ENCODE measurements at places on chromosomes 2 and 18.

- DNase-seq, result no peak
These were observed 23.6 kb downstream of the FZD5 start for GRCh38 chr2:207746131-207746530.

DNA sequence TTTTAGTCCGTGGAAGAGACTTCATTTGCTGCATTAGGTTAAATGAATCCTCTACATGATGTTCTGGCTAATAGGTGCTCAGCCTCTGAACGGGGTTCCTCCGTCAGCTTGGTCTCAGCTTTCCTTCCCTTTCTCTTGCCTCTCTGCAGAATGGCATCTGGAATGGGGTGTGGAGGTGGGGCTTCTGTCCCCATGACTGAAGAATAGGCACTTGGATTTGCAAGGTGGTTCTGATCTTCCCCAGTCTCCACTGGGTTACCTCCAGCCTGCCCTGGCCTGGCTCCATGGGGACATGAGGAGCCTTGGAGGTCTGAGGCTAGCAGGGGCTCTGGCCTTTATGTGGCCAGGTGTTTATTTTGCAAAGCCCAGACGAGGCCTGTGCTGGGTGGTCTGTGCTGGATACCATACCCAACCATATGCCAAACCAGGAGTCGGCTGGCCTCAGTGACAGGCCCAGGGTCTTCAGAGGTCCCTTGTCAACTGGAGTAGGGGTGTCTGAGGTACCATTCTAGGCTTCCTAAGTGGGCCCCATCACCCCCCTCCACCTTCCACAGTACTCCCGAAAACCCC lies 28.2 kb upstream of the LAPTM4A start:
- DNase-seq, result no peak

DNA sequence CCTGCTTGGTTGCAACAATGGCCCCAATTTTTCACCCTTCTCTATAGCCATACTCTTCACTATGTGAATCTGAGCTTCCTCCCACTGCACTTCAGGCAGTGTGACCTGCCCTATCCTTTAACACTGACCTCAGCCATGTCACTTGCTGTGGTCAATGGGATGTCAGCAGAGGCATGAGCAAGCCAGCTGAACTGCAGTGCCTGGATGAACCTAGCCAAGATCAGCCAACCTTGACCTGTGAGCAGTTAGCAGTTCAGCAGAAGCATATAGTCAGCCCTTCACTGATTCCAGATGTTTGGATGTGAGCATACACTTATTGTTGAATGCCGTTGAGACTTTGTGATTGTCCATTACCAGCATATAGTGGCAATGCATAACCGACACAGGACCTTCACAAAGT lies 63.4 kb upstream of the BOD1L2 start:
- DNase-seq, result no peak

GRCh38 chr2:205785507-205786260 lies 103.4 kb downstream of the NRP2 start:
- DNase-seq, result no peak

DNA sequence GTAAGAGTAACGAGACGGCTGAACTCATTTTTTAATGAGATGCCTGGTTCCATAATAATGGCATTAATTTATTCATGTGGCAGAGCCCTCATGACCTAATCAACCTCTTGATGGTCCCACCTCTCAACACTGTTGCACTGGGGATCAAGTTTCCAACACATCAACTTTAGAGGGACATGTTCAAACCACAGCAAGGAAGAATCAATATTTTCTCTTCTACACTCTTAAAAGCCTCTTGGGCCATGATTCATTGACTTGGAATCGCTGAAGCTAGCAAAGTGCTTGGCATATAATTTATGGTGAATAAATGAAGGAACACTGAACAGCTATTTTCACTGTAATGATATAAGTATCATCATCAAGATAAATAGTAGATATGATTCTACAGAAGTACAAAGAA lies 333.0 kb downstream of the TNS1 start:
- no peak for DNase-seq

- no peak for DNase-seq
These were observed 283.7 kb upstream of the VWC2L start for GRCh38 chr2:214127170-214127569.

GRCh38 chr18:63098018-63098981 lies 221.3 kb downstream of the BCL2 start:
- no peak for DNase-seq

GRCh38 chr2:71925268-71926088 lies 222.2 kb downstream of the CYP26B1 start:
- DNase-seq, result no peak

DNA sequence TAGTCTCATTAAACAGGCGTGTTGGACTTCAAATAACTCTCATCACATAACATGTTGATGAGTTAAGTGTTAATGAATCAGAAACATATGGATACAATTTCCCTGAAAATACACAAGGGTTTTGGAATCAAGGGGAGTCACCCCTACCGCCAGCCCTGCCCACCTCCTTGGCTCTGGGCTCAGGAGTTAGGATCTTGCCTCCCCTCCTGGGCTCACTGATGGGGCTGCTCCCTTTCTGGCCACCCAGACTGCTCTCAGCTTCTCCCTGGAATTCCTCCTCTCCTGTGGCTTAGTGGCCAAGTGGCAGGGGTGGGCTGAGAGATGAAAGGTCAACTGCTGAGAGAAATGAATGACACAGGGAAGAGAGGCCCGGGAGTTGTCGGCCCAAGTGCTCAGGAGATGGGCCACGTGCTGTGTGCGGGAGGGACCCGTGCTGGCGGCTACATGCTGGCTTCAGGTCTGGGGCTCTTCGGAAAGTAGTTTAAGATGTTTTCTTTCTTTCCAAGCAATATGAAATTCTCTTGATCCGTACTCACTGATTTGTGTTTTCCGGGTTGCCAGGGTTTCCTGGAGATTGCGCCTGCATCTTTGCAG lies 55.8 kb upstream of the TNP1 start:
- DNase-seq, result no peak

DNA sequence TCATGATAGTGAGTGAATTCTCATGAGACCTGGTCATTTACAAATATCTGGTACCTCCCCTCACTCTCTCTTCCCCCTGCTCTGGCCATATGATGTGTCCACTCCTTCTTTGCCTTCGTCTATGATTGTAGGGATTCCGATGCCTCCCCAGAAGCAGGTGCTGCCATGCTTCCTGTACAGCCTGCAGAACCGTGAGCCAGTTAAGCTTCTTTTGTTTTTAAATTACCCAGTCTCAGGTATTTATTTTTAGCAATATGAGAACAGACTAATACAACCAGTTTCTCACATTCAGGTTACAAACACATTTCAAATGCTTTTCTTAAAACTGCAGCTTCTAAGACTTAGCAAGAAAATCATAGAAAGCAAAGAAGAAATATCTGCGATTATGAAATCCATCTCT lies 321.2 kb upstream of the CDH7 start:
- no peak for DNase-seq

GRCh38 chr18:47345291-47345690 lies 93.8 kb upstream of the SKOR2 start:
- no peak for DNase-seq

DNA sequence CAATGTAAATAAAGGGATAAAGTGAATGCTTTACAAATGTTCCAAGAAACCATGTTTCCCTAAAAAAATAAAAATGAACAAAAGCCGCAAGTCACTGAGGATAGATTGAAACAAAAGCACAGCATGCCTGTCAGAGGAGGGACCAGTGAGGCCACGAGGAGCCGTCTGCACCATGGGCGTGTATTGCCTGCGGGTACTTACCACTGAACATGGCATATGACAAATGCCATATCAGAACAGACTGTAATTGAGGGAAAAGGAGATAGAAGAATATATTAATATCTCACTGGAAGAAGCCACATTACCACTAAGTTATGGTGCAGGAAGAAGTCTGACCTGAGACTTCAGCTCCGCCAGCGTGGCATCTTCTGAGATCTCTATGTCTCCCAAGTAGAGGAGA lies 75.8 kb downstream of the USP40 start:
- no peak for DNase-seq

DNA sequence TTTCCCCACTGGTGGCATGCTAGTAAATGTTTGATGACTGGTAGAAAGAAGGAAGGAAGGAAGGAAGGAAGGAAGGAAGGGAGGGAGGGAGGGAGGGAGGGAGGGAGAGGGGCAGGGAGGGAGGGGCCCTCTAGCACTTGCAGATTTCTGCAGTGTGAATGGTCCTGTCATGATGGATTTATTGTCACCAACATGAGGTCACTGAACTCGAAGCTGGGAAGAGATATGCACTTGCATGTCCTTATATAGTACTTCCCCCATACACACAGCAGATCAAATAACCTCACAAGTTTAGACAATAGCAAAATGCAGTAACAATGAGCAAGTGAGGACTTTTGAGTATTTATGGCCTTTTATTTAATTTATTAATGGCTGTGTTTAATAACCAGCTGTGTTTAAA lies 44.5 kb upstream of the CXCR4 start:
- no peak for DNase-seq

- no peak for DNase-seq
These were observed 49.6 kb downstream of the SOWAHC start for GRCh38 chr2:109663721-109664120.

DNA sequence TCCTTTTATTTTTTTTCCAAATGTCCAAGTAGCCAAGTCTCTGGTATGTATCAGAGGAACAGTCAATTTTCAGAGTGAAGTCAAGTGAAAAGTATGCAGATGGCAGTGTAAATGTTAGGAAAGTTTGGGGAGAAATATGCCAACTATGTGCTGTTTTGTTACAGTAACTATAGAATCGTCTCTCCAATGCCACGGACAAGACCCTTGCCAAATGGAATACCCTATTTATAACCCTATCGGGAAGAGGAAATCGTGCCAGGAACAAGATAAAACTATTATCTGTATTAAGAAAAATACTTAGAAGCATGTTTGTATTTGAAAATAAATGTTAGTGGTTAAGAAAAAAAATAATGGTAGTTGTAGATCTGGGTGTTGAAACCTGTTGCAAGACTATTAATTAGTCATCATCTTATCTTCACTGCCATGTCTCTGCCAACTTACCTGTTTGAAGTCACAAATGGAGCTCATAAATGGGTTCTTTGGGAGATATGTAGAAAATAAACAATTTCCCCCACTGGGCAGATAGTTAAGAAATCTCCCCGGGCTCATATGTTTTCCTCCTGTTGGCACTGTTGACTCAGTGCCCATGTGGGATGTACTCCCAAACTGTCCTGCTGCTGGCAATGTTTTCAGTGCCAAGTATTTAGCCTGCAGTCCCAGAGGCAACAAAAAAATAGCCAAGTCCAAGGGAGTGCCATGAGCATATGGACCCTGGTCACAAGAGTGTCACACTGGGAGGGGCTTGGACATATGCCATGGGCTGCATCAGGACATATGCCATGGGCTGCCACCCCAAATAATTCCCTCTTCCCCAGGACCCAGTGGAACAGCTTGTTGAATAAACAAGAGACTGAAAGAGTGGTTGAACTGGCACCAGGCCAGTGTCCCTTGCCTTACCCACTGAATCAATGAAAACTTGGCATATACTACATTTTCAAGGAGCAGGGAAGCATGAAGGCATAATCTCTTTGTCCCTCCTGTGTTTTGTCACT lies 366.9 kb downstream of the OSR1 start:
- no peak for DNase-seq

- no peak for DNase-seq
These were observed 1209.3 kb upstream of the CHAC2 start for GRCh38 chr2:52558265-52558664.

DNA sequence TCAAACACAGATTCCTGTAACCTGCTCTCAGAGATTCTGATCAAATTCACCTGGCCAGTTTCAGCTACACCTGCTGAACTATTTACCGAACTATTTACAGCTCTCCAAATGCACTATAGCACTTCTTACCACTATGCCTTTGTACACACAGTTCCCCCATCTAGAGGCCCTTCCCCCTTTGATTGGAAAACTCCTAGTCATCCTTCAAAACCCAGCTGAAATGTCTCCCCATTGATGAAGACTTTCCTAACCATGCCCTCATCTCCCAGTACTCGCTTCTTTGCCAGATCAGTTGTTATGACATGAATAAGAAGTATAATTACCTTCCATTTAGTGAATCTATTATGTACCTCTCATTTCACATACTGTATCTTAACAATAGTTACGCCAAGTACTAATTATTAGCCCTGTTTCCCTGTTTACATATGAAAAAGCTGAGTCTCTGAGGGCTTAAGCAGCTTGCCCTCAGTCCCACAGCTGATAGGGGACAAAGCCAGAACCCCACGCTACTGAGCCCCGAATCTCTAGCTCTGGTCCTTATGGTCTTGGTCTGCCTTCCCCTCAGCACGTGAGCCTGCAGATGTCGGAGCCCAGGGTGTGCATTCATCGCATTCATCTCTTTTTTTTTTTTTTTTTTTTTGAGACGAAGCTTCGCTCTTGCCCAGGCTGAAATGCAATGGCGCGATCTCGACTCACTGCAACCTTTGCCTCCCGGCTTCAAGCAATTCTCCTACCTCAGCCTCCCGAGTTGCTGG lies 64.7 kb upstream of the ASAP2 start:
- no peak for DNase-seq

DNA sequence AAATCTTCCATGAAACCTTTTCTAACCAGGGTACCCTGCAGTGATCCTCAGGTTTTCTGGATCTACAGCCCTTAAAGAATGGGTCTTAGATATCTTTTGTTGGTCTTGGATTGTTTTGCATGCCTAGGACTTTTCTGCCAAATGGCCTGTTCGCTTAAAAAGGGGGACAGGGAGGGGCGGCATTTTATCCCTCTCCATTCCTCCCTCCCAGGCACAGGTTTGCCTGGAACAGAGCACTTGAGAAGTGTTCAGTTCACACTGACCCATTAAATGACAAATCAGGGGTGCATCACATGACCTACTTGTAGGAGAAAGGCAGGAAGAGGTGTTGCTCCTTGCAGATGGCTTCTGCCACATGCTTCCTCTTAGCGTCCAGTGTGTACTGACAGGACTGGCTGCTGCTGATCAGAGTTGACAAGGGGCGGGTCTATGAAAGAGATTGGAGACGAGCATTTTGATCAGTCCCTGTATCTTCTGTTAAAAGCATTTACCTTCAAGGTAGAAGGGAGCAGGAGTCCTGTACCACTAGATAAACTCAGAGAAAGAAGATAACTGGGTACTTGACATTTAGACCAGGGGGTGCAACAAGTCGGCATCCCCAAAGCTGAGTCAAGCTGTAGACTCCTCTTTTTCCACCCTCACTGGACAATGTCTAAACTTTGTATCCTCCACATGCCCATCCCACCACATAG lies 8.4 kb downstream of the APOB start:
- no peak for DNase-seq

- no peak for DNase-seq
These were observed 2.4 kb upstream of the SMAD7 start for GRCh38 chr18:48953104-48953706.

DNA sequence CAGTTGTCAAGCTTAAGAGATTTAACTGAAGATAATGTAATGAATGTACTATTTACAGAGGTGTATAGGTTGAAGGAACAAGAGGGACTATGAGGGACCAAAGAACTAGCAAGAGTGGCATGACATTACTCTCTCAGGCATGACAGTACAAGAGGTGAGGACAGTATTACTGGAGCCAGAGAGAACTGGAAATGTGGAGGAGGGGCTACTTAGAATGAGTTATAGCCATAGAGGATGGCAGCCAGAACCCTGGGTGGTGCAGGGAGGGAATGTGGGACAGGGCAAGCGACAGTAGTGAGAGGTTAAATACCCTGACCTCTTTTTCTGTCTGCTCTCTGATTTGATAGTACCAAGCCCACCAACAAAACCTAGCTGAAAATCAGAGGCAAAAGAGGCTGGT lies 122.6 kb upstream of the UGP2 start:
- DNase-seq, result no peak

GRCh38 chr2:238561230-238561629 lies 134.5 kb downstream of the ASB1 start:
- DNase-seq, result no peak

- DNase-seq, result no peak
These were observed 69.9 kb downstream of the MGAT5 start for GRCh38 chr2:134323777-134324176.

Data from activated CD8-positive, alpha-beta memory T cell treated with anti-CD3 and anti-CD28 coated beads for 1 hour (primary cell).